ENCODE measurements at places on chromosomes 7 and 10.

DNA sequence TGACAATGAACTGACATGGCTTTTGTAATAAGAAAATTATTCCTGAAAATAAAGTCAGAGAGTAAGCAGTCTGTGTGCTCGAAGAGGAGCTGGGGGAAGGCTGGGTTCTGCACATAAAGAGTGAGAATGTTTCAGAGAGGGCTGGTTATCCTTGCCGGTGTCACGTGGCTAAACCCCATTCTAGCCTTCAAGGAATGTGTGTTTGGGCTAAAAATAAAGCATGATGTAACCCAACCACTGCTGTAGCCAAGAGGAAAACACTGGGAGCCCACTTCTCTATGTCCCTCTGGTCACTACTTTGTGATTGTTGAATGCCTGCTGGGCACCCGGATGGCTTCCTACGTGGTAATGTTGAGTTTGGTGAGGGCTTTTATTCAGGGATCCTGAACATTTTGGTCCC, 23.5 kb downstream of the WDFY4 start:
- peak; percentile 68 for DNase-seq

- DNase-seq = peak; percentile 2
These were observed 11.5 kb upstream of the TAS2R39 start for GRCh38 chr7:143171697-143172096.

DNA sequence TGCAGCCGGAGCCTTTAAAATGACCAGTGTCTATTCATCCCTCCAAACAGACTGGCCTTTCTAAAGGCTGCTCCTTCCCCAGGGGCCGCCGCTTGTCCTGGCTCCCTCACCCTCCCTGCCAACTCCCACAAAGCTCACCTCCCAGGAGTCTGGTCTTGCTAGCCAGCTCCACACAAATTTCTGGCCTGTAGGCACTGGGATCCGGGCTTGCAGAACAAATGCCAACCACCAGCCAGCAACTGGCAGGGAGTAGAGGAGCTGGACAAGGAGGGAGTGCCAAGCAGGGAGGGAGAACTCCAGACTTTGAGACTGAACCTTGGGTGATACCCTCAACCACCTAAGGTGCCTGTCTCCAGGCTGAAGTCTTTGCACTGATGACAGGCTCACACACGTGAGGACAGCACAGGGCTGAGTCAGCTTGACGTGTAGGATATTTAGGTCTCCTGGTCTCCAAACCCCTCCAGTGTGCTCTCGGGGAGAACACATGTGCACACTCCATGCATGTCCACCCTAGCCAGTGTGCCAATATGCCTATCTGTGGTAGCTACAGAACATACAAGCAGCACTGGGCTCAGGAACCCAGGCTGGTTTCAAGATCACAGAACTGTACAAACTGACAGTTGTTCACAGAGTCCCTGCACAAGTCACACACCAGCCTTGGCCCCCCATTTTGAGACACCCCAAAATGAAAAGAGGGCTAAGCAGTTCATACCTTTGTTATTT, 6.0 kb downstream of the PAX2 start:
- DNase-seq = no peak

DNA sequence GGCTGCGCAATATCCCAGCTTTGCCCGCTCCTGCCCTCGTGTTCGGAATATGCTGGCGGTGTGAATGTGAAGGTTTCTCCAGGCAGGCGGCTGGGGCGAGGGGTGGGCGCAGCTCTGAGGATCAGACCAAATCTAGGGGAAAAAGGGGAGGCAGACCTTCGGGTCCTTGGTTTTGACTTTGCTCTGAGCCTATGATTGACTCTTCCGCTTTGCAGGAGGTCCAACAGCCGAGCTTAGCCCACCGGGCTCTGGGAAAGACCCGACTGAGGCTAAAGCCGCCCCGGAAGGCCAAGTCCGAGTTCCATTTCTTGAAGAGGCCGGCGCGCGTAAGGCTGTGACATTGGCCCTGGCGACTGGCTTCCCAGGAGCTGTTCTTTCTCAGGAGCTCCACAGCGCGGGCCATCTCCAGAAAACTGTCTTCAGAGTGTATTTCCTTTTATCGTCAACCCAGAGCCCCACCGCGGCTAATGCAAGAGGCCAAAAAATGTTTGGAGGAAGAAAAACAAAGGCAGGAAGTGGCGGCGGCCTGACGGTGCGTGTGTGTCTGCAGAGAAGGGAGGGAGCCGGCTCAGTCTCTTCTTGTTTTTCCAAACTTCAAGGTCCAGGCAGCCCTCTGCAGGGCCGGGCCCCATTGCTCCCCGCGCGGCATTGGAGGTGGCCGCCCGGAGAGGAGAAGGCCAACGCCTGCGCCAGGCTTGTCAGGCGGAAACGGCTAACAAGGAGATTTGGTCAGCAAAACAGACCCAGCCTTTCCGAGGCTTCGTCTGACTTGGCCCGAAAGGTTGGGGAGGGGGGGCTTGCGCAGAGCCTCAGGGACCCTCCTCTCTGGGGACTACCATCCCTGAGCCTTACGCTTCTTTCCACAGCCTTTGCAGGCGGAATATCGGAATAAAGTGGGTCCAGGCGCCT, 3.6 kb upstream of the HOXA11 start:
- DNase-seq = peak; percentile 28

DNA sequence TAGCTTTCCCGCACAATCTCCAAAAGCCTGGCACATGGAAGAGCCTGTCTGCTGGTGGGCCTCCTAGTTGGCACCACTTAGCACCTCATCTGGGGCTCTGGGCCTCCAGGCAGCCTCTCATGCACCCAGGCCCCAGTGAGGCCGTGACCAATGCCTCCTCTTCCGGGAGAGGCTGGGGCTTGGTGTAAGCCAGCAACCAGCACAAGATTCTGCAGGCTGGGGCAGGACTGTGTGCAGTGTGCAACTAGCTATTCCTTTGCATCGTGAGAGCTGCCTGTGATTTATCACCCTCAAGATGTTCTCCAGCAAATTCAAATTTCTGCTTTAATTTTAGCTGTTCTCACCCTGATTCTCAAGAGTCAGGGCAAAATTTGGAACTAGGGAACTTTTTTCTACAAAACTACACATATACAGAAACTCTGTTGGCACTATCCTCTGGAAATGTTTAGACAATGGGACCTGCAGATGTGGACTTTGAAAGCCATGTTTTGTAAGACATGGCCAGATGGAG, 603.7 kb upstream of the MKI67 start:
- DNase-seq = no peak

DNA sequence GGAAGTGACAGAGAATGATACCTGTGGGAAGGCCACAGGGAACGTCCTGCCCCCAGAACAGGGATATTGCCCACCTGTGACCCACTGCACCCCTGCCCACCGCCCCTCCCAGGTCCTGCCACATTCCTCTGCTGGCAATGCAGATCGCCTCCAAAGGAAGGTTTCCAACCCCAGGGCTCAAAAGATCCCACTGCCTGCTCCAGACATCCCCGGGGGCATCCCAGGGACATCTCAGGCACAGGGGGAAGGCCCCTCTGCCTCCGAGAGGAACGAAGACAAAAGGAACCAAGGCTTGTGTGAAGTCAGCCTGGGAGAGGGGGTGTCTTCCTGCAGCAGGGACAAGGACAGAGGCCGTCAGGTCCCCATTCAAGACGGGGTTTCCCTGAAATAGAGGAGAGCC, 28.5 kb downstream of the NUDT1 start:
- no peak for DNase-seq

- DNase-seq = peak; percentile 38
These were observed 26.5 kb upstream of the CC2D2B start for GRCh38 chr10:95881316-95881715.

- peak; percentile 76 for DNase-seq
These were observed at the start of gene VWA2 for GRCh38 chr10:114239117-114239993. Gene VWA2, plus strand, starts transcription at chr10:114239254. Its CDS starts 9,460 bp downstream, at chr10:114248714.

DNA sequence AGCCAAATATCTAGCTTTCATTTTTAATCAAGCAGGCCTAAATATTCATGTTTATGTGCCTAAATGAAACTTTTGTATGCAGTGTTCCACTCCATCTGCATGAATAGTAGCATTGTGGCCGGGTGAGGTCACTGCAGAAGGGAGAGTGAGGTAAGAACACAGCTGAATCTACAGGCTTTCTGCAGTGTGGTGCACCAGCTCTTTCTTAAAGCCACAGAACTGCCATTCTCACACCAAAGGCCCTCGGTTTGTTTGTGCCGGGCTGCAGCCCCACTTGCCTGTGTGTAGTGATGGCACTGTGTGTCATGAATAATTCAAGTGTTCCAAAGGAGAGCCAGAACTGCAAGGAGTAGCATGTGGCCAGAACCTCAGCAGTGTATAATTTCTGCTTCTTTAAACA, 204.1 kb downstream of the TRIL start:
- no peak for DNase-seq

GRCh38 chr7:30776971-30777370, 5.8 kb downstream of the MINDY4 start:
- DNase-seq = no peak

DNA sequence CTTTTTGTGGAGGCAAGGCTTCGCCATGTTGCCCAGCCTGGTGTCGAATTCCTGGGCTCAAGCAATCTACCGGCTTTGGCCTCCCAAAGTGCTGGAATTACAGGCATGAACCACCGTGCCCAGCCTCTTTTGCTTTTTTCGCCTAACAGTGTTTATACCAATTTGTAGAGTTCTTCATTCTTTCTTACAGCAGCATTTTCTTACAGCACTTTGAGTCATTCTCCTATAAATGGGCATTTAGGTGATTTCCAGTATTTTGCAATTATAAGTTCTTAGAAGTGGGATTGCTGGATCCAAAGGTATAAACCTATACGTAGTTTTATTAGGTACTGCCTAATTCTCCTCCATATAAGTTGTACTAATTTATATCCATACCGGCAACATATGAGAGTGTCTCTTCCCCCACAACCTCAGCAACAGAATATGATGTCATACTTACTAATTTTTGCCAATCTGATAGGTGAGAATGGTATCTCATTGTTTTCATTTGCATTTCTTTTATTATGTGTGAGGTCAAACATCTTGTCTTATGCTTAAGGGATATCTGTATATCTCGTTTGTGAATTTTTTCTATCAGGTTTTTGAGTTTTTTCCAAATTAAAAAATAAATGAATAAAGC, 39.1 kb downstream of the SUFU start:
- no peak for DNase-seq

DNA sequence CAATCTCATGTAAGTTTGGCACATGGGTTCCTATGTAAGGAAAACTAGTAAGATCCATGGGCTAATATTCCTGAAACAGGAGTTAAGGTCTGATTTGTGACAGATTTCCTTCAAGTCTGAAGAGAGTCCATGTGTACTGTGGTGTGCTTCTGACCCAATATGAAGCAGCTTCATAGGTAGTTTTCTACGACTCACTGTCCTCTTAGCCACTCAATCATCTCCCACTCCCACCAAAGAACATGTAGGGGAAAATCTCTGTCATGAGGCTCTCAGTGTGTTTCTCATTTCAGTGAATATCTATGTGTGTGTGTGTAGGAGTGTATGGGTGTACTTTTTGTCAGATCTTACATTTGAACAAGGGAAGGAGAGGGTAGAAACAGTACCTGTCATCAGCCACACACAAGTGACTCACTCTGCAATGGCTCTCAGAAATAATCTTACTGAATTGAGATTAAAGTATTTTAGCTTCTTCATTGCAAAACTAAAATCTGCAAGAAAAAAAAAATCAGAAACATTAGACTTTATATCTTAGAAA, 31.1 kb downstream of the RELN start:
- DNase-seq = no peak

DNA sequence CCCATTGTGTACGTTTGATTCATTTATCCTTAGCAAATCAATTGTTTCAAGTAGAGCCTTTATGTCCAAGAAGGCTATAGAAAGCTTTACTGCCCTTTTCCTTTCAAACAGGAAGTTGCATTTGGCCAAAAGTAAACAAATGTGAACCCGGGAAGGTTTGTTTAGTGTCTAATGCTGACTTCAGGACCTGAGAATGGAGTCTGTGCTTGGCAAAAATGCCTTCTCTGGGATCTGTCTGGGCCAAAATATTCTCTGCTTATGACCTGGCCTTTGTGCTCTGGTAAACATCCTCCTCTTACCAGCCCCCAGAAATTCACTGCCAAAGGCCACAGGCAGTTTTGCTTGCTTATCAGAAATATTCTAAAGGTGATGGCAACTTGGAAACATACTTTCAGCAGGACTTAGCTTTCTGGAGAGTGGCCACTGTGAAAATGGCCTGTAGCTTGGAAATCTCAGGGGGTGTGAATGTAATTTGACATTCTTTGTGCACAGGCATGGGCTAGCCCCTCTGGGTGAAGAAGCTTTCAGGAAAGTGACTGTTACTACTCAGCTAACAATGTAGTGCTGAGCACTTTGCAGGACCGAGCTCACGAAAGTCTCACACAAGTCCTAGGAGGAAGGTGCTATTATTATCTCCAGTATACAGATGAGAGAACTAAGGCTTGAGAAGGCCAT, 199.5 kb downstream of the PTEN start:
- peak; percentile 50 for DNase-seq

DNA sequence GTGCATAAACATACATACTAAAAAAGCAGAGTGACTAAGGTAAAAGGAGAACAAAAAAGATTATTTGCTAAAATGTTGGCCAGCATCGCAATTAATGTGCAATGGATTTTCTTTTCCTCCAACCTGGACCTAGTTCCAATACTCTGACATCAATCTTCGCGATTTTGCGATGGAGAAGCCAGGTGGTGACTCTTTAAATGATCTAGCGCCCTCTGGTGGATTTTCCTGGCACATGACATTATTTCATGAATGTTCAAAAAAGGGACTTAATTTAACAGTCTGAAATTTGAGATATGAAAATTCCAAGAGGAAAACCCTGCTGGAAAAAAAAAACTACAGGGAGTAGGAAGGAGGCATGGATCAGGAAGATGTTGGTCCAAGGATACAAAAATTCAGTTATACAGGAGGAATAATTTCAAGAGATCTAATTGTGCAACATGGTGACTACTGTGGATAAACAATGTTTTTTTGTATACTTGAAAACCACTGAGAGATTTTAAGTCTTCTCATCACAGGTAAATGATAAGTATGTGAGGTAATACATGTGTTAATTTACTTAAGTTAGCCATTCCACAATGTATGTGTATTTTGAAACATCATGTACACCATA, 4.3 kb upstream of the KCNMA1 start:
- peak; percentile 88 for DNase-seq

DNA sequence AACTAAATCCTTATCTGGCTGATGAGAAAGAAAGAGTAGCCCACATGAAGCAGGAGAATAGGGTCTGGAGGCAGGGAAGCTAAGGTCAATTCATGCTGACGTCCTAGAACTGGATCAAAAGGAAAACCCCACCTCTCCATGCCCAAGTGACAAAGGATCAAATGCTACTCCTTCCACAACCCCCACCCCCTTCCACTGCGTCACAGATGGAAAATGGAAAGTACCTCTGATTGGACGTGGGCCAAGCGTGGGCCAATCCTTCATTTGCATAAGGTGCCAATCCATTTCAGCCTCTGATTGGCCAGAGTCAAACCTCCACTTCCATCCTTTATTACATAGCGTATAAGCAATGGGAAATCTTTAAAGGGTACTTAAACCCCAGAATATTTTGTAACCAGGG, 431.3 kb upstream of the ETV1 start:
- no peak for DNase-seq

Data from stomach (tissue), 19 donors.